Activated T-cell treated with anti-CD3 and anti-CD28 coated beads, Interleukin-2, amount 50 U/mL, for 48 hours (primary cell): ENCODE measurements at places on chromosomes 4 and X.
A peak's percentile ranks its signal among the peaks of the same experiment; 100 is the strongest.

- no peak for DNase-seq
Measured at GRCh38 chrX:25432396-25432795, 416.6 kb upstream of the ARX start.

DNA sequence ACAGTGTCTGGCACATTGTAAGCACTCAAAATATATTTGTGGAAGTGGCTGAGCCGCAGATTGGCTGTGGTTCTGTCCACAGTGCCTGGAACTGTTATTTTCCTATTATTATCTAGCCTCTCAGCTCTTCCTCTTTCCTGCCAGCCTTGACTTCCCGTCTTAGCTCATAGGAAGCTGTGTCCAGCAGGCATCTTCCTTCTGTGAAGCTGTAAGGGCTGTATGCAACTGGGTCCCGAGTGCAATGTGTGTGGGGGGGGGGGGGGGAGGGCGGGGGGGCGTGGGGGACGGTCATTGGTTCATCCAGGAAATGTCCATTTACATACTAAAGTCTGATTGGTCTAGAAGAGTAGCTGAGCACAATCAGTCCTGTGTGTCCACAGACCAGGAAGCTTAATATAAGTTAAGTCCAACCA, 210.7 kb downstream of the PDGFRA start:
- no peak for DNase-seq

DNA sequence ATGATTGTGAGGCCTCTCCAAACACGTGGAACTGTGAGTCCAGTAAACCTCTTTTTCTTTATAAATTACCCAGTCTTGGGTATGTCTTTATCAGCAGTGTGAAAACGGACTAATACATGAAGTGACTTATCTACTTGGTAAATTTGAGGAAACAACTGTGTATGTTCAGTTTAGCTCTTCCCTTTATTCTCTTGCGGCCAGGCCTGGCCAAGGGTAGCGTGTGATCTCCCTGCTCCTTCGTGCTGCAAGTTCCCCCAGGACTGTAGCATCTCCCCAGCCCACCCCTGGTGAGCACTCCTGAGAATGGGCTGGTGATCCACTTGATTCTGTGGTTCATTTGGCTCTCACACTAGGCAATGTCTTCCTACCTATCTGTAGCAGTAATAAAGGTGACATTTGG, 53.2 kb upstream of the CHRNA9 start:
- DNase-seq = no peak

DNA sequence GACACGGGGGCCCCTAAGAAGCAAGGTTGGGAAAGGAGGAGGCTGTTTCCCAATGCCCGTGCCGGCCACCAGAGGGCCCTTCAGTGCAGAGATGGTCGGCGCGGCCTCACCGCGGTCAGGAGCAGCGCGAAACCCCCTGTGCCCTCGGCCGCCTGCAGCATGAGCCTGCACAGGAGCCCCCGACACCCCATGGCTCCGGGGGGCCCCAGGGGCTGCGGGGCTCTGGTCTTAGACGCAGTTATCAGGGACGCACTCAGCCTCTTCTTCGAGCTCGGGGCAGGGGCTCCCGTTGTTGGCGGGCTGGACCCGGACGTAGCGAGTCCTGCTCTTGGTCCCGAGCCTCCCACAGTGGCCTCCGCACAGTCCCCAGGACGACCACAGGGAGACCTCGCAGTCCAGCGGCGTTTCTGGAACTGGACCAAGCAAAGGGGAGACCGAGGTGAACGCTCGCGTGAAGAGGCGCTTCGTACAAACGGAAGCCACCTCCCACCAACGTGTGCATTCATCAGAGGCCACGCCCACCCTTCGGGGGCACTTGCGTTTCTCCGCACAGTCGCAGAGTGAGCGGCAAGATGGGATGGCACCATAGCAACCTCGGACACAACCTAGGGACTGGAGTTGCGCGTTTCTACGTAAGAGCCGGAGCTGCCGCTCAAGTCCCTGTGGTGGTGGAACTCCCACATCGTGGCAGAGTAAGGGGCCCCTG, 5.0 kb downstream of the SPON2 start:
- peak; percentile 93 for DNase-seq

DNA sequence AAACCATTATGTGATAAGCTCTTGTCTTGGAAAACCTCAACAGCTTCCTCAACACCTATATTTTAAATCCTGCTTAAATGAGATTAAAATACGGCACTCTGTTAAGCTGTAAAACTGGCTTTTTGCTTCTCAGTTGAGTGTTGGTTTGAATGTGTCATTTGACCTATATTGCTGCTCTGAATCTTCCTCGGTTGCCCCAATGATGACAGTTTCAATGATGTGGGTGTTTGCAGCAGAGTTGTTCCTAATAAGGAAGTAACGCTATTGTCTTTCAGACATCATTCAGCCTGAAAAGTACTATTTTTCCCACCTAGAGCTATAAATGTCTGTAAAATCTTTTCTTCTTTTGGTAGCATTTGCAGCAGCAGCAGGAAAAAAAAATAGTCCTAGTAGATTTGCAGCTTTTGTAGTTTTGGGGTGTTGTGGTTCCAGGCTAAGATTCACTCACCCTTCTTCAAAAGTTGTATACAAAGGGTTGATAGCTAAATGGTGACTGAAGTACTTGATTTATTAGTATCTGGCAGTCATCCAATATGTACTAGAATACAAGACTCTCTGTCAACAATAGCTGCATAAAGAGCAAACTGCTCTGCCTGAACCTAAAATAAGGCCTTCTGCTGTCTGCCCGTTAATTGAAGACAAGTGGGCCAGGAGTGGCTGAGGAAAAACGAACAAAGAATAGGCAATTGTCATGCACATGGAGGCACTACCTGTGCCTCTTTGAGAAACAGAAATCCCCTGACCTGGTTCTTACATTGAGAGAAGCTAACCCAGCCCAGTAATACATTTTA, 333.1 kb downstream of the IL1RAPL1 start:
- DNase-seq = no peak

DNA sequence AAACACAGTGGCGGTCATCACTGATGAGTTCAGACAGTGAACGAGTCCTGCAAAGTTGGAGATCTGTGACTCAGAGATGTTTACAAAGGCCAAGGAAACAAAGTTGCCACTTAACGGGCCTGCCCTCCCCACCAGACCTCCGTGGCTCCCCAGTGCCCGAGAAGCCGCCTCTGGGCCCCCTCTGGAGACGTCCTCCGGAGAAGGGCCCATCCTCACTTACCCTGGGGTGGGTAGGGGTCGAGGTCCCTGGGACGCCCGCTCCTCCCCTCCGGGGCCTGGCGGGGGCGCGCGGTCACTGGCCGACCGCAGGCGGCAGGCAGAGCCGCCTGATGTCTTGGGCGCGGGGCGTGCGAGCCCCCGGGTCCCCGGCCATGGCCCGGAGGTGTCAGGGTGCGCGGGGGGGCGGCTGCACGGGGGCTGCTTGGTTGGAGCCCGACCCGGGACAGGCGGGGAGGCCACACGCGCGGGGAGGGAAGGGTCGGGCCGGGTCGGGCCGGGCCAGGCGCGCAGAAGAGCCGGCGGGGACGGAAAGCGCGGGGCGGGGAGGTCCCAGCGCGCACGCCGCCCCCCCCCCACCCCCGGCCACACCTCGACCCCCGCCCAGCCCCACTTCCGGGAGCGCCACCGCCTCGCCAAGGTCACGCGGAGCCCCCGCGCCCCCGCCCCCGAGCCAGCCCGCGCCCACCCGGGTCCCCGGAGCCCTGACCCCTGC, 529 bp downstream of the DHRSX start:
- DNase-seq = peak; percentile 57

DNA sequence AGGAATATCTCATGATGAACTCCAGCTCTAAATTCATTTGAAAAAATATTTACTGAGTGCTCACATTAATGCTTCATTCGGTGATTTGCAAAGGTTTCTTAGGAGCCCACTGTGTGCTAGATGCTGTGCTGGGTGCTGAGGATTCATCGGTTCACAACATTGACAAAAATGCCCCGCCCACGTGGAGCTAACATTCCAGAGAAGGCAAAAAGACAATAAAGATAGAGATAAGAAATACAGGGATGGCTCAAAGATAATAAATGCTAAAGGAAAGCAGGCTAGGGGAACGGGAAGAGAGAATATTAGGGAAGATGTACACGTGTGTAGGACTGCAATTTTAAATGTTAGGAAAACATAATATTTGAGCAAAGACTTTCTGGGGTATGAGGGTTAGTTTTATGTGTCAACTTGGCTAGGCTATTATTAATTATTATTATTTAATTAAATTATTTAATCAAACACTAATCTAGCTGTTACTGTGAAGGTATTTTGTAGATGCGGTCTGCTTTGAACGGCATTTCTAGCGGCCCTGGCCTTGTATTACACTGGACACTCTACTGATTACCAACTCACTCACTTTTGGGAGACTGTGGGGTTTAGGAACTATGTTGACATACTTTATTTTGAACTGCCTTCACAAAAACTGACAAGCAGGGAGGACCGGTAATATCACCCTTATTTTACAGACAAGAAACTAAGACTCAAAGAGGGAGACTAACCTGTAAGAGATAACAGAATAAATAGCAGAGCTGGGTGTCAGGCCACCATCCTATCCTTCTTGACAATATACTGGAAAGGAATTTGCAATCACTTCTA, 61.9 kb upstream of the IRF2 start:
- DNase-seq = no peak

- DNase-seq = no peak
Measured at GRCh38 chrX:50609796-50610195, 139.2 kb upstream of the DGKK start.

- DNase-seq = no peak
Measured at GRCh38 chrX:48509619-48510018, 827 bp downstream of the PORCN start.

DNA sequence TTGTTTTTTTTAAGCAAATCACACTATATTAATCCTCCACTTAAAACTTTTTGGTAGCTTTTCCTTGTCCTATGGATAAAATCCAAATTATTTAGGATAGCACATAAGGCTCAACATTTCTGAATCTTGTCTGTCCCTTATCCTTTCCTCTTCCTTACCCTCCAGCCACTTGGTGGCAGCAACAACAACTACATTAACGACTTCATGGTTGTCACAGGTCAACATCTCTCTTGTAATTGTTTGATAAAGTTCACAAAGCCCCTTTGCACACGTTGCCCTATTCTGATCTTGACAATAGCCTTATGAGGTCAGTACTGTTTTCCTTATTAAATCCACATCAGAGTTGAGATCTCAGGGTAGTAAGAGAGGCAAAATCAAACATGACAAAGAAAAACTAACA, 269.0 kb upstream of the PABPC4L start:
- DNase-seq = no peak

- no peak for DNase-seq
Measured at GRCh38 chrX:139967300-139967699, 2.0 kb upstream of the CXorf66 start.

DNA sequence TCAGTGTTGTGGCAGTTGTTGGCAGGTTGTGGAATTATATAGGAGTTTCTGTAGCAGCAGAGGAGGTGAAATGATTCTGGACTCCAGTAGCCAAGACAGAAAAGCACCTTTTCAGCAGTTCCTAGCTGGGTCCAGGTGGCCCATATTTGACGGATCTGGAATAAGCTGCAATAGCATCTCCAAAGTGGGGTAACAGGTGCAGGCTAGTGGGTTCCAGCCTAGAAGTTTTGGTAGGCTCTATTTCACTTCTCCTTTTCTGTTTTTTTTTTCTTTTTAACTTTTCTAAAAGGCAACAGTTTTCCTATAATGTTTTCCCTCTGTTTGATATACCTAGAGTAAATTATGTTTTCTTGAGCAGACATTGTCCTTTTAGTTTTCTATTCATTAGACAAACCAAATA, 392.5 kb downstream of the C4orf33 start:
- no peak for DNase-seq

GRCh38 chrX:119389871-119390501, 9.2 kb upstream of the SLC25A43 start:
- DNase-seq = no peak

DNA sequence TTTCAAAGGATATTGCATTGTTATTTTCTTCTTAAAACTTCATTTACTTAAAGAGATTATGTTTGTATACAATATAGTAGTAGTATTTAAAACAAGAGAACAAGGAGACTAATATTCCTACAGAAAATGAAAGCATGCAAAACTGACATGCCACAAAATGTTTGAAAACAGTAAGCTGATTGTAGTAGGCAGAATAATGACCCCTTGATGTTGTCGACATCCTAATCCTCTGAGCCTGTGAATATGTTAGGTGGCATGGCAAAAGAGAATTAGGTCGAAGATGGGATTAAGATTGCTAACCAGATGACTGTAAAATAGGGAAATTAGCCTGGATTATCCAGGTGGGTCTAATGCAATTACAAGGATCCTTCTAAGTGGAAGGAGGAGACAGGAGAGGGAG, 522.2 kb upstream of the NR3C2 start:
- DNase-seq = no peak

GRCh38 chr4:94819371-94820168, 61.8 kb downstream of the BMPR1B start:
- DNase-seq = no peak

GRCh38 chr4:61541459-61541858, 341.3 kb downstream of the ADGRL3 start:
- no peak for DNase-seq

- DNase-seq = no peak
Measured at GRCh38 chrX:18649498-18649951, 22.4 kb downstream of the RS1 start.

DNA sequence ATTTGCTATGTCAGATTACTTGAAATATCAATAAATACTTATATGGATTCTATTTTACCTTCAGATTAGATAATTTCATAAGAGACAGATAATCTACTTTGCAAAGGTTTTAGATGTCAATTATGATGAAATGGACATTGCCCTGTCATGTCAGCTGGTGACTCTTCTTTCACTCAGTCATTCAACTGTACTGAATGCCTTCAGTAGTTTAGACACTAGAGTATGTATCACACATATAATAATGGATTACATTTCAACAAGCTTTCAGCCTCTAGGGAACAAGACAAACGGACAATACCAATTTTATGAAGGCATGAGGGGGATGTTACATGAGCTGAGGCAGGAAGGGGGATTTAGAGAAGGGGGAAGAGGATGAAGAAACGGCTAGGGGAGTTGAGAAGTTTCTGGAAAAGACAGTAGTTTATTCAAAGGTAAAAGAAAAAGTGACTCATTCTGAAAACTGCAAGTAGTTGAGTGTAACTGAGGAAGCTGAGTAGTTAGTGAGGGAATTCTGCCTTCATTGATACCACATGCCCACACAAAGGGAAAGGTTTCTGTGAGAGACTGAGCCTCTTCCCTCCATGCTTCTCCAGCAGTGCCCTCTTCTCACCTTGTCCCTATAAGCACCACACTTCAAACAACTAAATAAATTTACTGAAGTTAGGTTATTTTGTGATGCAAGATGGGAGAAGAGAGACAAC, 25.7 kb downstream of the SLC9B2 start:
- DNase-seq = no peak

DNA sequence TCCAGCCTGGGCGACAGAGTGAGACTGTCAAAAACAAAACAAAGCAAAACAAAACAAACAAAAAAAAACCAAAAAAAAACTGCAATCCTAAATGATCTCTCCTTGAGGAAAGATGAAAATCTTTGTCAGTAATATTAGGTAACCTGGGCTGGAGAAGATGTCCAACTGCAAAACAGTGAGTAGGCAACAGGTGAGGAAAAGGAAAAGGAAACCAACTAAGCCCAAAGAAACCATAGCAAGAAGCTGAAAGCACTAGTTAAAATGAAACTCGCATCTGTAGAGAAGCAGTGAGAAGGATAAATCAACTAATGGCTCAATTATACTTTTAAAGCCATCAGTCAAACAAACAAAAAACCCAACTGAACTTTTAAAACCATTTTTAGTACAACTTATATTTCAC, 54.2 kb downstream of the ENOX2 start:
- no peak for DNase-seq
